ENCODE measurements at places on chromosomes 3 and 15.

- no peak for DNase-seq
These were observed 303.8 kb downstream of the EPHA3 start for GRCh38 chr3:89411201-89411600.

DNA sequence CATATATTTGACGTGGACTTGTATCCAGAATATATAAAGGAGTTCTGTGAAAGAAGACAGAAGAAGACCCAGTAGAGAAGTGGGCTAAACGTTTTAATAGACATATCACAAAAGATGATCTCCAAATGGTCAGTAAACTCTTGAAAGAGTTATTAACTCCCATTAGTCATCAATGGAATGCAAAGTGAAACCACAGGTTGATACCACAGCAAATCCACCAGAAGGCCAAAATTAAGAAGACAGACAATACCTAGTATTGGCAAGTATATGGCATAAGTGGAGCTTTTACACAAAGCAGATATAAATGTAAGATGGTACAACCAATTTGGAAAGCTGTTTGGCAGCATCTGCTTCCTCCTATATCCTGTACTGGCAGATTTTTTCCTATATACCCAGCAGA is 6.0 kb downstream of the SPATA16 start:
- DNase-seq: no peak

- peak; percentile 86 for DNase-seq
These were observed 29.5 kb upstream of the VEPH1 start for GRCh38 chr3:157532529-157533297.

GRCh38 chr15:77807115-77807514 is 174.4 kb upstream of the LINGO1 start:
- DNase-seq: no peak

DNA sequence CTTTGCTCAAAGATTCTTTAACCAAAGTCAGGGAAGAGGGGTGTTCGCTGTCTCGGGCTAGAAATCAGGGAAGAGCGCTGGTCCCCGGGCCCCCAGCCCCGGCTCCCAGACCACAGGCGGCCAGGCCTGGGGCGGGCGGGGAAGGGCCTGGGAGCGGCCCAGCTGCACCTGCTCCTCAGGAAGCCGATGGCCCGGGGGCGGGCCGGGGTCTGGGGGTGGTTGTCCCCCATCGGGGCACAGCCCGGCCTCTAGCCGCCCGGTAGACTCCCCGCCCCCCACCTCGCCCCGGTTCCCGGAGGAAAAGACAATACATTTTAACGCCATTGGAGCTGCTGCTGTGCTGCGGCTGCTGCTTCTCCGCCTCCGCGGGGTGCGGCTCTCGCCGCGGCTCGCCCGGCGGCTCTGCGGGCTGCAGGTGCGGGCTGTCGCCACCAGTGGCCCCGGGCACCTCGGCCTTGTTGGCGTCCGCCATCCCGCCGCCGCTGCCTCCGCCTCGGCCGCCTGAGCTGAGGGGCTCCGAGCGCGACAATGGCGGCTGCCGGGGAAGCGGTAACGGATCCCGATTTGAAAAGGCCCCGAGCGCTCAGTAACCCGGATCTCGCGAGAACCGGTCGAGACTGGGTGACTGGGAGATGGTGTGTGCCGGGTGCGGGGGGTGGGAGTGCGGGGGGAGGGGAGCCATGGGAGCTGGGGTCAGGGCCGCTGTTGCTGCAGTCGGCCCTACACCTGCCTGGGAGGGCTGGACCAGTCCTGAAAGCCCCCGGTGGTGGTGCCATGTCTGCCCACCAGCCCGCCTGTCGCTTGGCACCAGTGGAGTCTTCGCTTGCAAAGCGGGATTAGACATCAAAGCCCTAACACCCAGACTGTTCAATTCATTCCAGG is at the start of gene MYEF2:
Gene MYEF2 (minus strand): TSS at position 530 of the 882 bp plus-strand sequence. CDS start 58 bp downstream, at position 472.
- peak; percentile 27 for DNase-seq

DNA sequence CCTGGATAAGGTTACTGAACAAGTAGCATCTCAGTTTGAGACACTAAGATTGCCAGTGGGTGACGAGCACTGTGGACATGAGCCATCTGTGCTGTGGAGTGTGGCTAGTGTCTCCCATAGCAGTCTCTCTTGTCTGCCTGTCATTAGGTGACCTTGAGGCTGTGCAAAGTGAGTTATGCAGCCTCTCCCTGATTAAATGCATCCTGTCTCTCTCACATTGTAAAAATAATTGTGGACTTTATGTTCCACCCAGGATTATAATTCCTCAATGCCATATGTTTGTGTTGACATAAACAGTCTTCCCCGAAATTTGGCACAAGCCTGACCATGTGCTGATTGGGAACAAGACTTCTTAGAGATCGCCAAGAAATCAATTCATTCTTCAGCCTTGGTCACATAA is 168.9 kb downstream of the MYRIP start:
- DNase-seq: no peak

DNA sequence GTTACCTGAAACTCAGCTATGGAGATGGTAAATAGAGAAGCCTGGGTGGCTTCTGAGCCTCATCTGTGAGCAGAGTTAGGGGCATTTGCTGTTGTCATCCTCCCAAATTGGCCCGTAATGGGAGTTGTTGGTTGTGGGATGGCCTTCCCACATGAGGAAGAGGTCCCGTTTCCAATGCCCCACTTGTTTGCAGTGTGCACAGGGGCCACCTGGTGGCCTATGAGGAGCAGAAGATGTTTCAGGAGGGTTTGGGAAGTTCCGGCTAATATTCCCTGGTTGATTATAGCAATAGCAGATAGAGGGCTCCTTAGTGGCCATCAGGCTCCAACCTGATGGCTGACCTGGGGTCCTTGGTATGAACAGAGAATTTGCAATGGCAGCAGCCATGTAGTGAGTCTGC is 1546.5 kb downstream of the OTOL1 start:
- no peak for DNase-seq

DNA sequence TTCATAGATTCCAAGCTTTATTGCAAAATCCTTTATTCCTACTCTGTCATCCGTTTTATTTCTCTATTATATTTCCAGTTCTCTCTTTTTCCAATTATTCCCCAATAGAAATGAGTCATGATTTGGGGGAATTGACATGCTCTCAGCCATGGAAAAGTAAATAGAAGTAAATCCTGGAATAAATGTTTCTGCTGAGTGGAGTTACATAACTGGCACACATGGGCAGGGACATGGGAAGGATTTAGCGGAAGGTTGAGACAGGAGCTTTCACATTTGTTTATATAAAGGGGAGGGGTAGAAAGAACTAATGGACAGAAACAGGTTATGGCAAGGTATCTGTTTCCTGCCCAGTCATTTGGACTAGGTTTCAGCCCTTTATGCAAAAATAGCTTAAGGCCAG is 221.6 kb downstream of the PLOD2 start:
- no peak for DNase-seq

GRCh38 chr3:151113343-151113742 is 27.9 kb downstream of the MED12L start:
- no peak for DNase-seq

DNA sequence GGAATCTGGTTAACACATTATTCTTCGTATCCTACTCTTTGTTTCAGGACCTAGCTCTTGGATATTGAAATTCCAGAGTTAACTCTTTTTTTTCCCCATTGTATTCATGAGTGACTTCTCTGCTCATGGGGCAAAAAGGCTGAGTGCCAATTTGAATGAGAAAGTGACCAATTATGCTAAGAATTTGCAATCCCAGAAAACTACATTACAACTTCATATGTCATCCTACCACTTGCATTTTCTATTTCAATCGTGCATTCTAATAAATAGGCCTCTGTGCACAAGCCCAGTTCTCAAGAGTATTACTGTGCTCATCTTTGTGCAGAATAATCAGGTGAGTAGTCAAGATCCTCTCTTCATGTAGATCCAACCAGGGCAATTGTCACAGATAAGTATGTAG is 537.8 kb downstream of the OTOL1 start:
- DNase-seq: peak; percentile 13

GRCh38 chr15:82881747-82882146 is 70.8 kb downstream of the HOMER2 start:
- no peak for DNase-seq

GRCh38 chr15:85920956-85921355 is 126.2 kb upstream of the KLHL25 start:
- no peak for DNase-seq

DNA sequence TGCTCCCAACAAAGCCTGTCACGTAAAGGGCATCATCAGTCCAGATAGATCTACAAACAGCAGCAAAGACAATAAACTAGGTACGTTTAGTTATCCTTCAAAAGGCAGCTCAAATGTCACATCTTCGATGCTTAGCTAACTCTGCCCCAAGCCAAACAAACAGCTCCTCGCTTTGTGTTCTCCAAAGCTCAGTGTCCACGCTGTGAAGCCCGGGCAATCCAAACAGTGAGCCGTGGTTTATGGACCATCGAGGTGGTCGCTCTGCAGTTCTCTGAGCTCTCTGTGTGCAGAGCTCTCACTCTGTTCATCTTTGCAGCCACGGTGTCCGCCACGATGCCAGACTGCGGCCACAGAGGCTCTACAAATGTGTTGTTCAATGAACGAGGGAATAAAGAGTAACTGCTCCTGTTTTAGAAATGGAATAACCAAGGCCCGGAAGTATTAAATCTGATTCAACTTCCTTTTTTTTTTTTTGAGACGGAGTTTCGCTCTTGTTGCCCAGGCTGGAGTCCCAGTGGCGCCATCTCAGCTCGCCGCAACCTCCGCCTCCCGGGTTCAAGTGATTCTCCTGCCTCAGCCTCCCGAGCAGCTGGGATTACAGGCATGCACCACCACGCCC is 117.2 kb upstream of the FAM174B start:
- no peak for DNase-seq

GRCh38 chr3:100053951-100054620 is 60.2 kb downstream of the FILIP1L start:
- DNase-seq: no peak

DNA sequence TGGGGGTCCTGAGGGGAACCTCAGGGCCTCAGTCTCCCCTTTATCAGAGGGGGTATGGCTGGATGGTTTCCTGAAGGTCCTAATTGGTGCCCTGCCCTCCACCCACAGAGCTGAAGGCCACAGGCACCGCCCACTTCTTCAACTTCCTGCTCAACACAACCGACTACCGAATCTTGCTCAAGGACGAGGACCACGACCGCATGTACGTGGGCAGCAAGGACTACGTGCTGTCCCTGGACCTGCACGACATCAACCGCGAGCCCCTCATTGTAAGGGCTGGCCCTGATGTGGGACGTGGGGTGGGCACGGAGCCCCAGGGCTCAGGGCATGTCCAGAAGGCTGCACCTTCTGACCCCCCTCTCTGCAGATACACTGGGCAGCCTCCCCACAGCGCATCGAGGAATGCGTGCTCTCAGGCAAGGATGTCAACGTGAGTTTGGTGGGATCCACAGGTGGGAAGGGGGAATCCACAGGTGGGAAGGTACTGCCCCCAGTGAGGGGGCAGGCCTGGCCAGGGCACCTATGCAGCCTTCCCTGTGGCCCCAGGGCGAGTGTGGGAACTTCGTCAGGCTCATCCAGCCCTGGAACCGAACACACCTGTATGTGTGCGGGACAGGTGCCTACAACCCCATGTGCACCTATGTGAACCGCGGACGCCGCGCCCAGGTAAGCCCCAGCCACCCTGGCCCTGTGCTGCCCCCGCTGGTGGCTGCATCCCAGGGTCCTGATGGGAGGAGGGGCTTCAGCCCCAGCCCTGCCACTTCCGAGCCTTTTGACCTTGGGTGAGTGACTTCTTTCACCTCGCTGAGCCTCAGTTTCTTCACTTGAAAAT is 17.5 kb upstream of the GNAT1 start:
- DNase-seq: no peak

GRCh38 chr15:39979606-39980005 is 45.7 kb downstream of the EIF2AK4 start:
- no peak for DNase-seq

DNA sequence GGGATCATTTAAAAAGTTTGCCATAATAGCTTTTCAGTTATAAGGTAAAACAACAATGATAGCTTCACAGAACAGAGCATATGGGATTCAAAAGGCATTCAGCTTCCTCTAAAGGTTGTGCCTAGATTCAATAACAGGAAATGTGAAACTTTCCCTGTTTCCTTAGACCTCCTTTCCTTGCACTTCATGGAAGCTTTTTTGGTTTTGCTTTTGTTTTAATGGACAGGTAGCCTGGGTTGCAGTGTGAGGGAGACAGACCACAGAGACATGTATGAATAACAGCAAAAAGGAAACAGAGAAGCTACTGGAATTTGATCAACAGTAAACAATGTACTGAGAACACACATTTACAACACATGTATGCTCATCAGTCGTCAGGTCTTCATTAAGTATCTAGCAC is 2.3 kb upstream of the TNFAIP8L3 start:
- DNase-seq: no peak

GRCh38 chr15:48486228-48486627 is 155.0 kb downstream of the DUT start:
- DNase-seq: peak; percentile 20

DNA sequence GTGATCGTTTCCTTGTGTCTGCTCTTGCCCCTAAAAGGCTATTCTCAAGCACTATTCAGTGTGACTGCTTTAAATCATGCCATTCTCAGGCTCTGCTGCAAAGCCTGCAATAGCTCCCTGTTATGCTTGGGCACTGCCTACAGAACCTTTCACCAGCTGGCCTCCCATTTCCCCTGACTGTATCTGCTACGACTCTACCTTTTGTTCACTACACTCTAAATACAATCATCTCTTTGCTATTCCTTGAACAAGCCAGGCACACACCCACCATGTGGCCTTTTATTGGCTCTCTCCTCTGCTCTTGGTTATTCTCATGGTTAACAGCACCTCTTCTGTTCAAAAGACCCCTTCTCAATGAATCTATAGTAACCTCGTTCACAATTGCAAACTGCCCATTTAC is 29.6 kb upstream of the FNDC3B start:
- DNase-seq: no peak

GRCh38 chr15:27341780-27342343 is 370.9 kb downstream of the GABRG3 start:
- DNase-seq: no peak

DNA sequence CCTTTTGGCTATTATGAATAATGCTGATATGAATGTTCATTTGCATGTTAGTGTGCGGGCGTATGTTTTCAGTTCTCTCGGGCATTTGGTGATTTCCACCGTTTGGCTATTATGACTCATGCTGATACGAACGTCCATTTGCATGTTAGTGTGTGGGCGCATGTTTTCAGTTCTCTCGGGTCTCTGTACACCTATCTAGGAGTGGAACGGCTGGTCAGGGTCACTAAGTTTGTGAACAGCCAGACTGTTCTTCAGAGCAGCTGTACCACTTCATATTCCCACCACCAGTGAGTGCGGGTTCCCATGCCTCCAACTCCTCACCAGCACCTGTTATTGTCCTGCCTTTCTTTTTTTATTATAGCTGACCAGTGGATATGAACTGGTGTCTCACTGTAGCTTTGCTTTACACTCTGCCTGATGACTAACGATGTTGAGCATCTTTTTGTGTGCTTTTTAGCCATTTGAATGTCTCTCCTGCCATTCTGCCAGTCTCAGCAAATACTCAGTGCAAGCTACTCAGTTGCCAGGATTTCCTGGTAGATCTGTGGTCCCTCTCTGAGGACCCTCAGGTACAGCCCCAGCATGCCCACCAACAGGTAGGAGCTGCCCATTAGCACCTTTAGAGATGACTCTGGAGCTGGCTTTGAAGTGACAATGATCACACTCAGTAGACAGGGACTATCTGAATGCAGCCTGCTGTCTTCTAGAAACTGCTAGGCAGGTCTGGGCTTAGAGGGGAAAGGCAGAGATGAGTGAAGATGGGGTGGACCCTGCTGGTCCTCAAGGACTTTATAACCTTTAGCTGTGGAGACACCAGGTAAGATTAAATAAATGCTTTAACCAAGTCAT is 141.1 kb downstream of the XXYLT1 start:
- DNase-seq: no peak

- DNase-seq: no peak
These were observed 24.3 kb upstream of the GPR171 start for GRCh38 chr3:151227266-151227806.

- DNase-seq: peak; percentile 94
These were observed 39.6 kb downstream of the COL8A1 start for GRCh38 chr3:99678023-99678422.

GRCh38 chr3:127043731-127044510 is 61.0 kb downstream of the PLXNA1 start:
- DNase-seq: no peak

All from stromal cell of bone marrow (primary cell).